Kidney epithelial cell (primary cell): ENCODE measurements at places on chromosomes 7 and 10.

GRCh38 chr7:44258423-44258760 is 57.6 kb downstream of the YKT6 start:
- no peak for DNase-seq

GRCh38 chr10:106185951-106186350 is 978.6 kb downstream of the SORCS1 start:
- DNase-seq = no peak

DNA sequence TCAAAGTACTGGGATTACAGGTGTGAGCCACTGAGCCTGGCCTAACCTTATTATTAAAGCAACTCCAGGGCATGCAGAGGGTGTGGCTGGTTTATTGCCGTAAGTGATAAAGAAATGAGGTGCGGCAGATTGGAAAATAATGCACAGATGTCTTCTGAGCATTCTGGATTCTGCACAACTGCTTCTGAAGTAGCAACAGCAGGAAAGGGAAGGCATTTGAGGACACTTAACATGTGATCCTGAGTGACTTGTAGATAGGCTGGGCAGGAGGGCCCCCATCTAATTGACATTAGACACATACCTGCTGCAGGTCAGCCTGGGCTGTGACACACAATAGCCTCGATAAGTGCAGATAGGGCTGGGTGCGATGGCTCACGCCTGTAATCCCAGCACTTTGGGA is 5.6 kb downstream of the RHBDD2 start:
- DNase-seq = no peak

DNA sequence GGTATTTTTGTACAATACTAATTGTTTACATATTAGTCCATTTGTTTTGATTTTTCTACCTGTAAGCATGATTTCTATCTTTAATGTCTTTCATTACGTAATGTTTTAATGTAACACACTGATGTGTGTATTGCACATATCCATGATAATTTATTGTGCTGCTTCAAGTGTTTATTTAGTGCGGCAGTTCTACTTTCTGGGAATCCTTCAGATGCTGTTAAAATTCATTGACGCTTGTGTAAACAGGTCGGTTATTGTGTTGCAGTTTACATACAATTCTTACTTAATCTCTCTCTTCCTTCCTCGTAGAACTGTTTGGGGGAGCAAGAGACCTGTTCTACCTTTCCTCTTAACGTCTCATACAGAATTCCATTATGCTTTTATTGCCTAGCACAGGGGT is 6.9 kb downstream of the TMEM60 start:
- DNase-seq = no peak

DNA sequence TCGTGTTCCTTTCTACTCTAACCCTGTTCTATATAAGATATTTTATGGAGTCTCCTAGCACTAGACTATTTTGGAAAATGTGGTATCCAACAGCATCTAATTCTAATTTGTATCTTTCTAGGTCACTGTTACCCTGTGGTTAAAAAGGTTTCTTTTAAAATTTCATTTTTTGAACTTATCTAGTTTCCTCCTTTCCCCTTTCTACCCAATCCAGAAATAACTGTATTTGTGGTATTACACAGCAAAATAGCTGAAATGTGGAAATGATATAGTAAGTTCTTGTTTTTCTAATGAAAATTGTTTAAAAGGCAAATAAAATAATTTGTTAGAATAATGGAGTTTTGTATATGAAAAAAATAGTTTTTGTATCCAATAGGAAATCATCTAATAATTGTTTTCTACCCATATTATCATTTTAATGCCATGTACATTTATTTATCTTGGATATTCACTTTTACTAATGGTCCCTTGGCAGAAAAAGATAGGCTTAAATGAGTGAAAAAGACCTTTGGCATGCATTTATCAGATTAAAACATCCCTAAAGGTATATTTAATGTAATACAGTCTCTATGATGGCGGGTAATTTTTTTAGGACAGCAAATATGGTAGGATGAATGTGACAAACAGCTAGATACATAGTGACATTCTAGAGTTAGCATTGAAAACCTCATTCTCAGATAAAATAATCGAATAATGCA is 175.5 kb upstream of the PLXDC2 start:
- DNase-seq = no peak

- DNase-seq = no peak
Measured at GRCh38 chr10:12350167-12350872, 973 bp downstream of the CAMK1D start.

DNA sequence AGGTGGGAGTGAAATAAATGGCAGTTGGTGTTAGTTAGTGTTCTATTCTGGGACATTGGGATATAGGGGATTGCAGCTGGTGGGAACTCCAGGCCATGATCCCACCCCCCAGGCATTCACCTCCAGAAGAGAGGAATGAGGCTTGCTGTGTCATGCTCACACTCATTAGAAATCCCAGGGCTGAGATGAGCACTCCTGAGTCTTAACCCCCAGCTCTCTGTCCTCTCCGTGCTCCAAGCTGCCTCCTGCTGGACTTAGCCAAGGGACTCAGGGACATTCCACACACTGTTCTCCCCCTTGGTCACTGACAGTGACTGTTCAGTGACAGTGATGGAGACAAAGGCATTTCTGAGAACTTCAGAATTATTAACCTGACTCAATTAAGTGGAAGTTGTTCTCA is 21.5 kb downstream of the CYP26A1 start:
- no peak for DNase-seq

GRCh38 chr10:86632009-86632800 is 22.1 kb upstream of the OPN4 start:
- DNase-seq = no peak

DNA sequence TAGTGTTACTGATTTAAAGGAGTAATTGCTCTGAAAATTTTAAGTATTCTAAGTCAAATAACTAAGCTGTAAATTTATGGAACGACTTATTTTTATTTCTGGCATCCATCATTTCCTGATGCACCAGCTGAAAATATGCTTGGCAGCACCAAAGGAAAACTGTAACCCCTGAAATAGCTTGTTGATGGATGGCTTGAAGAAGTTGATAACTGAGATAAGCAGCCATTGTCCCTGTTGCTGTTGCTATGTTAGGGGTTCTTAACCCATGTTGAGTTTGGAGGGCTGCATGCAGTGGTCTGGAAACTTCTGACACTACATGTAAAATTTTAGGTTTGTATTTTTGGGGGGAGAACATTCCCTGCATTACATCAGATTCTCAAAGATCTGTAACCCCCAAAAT is 30.6 kb downstream of the RPA3 start:
- no peak for DNase-seq
